ENCODE measurements at places on chromosomes 12 and 14.
A peak's percentile ranks its signal among the peaks of the same experiment; 100 is the strongest.

DNA sequence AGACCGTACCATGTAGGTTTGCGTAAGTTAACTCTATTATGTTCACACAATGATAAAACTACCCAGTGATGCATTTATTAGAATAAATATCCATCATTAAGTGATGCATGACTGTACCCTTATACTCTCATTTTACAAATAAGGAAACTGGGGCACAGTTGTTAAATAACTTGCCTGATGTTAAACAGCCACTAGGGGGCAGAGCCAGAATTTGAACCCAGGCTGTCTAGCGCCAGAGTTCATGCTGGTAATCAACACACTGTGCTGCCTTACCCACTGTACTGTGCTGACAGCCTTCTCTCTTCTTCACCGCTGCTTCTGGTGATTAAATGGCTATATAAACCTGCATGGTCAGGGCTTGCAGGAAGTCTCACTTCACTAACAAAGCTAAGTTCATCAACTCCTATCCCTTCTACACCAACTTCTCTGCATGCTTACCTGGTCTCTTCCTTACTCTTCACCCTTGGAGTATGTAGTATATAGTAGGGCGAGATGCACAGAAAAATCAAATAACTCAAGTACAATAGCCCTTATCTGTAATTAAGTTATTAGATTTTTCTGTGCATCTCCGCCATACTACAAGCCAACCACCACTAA is 43.6 kb upstream of the APPL2 start:
- no peak for DNase-seq

DNA sequence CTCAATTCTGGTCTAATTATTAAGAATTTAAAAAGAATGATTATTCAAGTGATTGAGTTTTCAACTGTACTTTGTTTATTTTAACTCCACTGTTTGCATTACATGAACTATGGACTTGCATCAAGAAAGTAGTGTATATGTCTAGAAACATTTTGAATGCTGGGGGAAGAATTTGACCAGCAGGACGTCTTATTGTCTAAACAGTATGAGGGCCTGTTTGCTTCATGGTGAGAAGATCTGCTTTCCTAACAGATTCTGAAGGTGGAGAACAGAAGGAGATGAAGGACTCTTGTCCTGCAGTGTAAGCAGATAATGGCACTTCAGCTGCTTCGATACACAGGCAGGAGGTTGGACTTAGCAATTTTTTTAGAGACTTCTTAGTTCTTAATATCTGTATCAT is 176.0 kb downstream of the DACT1 start:
- DNase-seq = no peak

GRCh38 chr12:89064780-89065179 is 287.5 kb downstream of the DUSP6 start:
- DNase-seq = no peak

DNA sequence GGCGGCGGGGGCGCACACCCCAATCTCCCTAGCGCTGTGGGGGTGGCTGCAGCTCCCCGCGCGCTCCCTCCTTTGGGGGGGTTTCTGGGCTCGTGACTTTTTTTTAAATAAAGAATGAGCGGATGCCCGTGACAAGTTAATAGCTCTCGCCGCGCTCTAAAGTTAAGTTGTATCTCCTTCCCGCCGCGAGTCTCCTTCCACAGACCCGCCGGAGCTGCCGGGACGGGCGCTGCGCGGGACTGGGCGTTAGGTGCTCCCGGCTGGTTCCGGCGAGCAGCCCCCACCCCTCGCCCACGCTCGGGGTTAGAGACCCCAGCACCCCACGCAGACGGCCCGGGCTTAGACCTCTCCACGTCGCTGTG is 82.6 kb upstream of the HMGA2 start:
- DNase-seq = peak; percentile 41

- peak; percentile 17 for DNase-seq
Observed at GRCh38 chr12:119153477-119154434, 25.0 kb upstream of the HSPB8 start.

DNA sequence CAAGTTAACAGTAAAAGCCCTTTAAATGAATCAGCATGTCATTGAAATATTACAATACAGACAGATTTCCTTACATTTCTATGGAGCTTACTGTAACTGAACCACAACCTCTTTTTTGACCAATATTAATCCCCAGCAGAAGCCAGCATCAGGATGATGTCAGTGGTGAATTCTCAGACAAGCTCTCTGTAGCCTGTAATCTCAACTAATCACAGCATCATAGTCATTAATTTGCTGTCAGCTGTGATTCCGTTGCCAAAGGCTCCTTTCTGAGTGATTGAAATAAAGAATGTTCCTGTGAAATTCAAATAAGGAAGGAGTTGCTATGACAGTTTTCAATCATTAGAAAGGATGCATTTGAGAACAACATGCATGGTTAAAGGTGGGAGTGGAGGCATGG is 323.1 kb downstream of the PDZRN4 start:
- DNase-seq = no peak

DNA sequence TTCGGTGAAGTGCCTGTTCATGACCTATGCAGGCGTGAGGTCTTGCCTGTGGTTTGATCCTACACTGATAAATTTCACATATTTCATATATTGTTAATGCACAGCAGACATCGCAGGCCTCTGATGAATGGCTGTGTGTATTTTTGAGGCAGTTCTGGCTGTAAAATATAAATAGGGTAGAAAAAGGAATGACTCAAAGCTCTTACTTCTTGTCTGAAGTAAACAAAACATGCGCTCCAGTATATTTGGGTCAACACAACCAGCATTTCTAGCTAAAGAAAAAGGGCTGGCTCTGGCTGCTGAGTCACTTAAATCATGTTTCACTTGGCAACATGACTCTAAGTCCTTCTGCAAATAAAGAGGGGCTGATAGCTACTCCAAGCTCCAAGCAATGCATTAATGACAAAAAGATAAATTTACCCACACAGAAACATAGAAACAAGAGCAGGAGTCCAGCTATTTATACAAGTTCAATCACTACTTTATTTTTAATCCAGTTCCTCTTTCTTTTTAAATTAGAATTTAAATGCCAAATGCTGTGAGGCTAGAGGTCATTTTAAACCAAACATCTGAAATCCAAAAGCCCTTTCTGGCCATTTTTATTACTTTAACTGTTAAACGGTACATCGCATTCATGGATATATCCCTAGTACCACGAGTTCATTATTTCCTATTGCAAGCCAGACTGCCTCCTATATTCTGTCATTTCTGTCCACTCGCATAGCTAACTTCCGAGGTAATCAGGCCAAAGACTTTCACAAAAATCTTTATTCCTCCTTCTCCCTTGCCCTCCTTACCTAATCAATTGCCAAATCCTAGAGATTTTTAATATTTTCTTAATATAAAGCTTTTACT is 54.3 kb upstream of the TMCC3 start:
- peak; percentile 9 for DNase-seq

DNA sequence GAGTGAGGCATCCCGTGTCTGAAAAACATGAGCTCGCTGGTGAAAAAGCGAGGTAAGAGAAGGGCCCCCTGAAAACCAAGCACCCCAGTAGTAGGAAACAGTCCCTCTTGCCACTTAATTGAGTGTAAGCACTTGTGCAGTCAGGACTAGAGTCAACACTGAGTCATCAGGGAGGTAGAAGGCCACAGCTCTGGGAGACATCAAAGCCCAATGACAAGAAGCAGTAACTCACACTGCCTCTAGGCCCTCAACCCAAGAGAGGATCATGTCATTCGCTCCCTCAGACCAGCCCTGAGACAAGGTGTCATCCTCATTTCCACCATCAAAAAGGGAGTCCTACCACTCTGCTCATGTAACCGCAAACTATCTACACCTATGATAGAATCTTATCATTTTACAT is 17.8 kb downstream of the POMT2 start:
- DNase-seq = peak; percentile 37
